ENCODE measurements at places on chromosomes 12 and 14.

GRCh38 chr12:94100990-94101737 lies 47.2 kb upstream of the PLXNC1 start:
- DNase-seq, result peak; percentile 79

GRCh38 chr12:68036642-68037041 lies 47.4 kb downstream of the IFNG-AS1 start:
- no peak for DNase-seq

- DNase-seq, result no peak
Measured at GRCh38 chr14:87732562-87732961, 260.4 kb downstream of the GALC start.

- DNase-seq, result no peak
Measured at GRCh38 chr12:92898755-92899154, 30.3 kb downstream of the EEA1 start.

GRCh38 chr14:82055515-82056115 lies 522.0 kb upstream of the SEL1L start:
- no peak for DNase-seq

Measured in GM13977 (cell line).